ENCODE measurements at places on chromosomes 11 and 22.

DNA sequence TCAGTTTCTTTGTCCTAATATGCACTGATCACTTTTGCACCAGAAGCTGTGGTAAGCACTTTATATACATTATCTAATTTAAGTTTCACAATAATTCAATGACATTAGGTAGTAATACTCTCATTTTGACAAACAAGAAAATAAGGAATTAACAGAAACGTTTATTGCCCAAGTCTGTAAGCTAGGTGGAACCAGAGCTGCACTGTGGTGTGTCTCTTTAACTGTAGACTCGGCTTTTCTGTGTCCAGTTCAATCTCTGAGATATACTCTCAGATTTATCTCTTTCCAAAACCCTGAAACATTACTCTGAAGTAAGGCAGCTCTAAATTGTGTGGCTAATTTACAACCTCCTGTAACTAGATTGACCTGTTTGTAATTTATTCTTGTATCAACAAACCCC lies 101.1 kb downstream of the MUC15 start:
- DNase-seq = no peak

- DNase-seq = no peak
Observed at GRCh38 chr11:8593455-8593854, 573 bp downstream of the STK33 start.

GRCh38 chr11:22339611-22340010 lies 1.4 kb downstream of the SLC17A6 start:
- DNase-seq = no peak

- DNase-seq = no peak
Observed at GRCh38 chr11:129930296-129930695, 34.9 kb upstream of the NFRKB start.

DNA sequence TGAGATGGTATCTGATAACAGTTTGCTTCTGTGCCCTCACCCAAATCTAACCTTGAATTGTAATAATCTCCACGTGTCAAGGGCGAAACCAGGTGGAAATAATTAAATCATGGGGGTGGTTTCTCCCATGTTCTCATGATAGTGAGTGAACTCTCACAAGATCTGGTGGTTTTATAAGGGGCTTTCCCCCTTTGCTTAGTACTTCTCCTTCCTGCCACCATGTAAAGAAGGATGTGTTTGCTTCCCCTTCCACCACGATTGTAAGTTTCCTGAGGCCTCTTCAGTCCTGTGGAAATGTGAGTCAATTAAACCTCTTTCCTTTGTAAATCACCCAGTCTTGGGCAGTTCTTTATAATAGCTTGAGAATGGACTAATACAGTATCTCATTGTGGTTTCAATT lies 8.5 kb upstream of the OVCH2 start:
- DNase-seq = no peak

DNA sequence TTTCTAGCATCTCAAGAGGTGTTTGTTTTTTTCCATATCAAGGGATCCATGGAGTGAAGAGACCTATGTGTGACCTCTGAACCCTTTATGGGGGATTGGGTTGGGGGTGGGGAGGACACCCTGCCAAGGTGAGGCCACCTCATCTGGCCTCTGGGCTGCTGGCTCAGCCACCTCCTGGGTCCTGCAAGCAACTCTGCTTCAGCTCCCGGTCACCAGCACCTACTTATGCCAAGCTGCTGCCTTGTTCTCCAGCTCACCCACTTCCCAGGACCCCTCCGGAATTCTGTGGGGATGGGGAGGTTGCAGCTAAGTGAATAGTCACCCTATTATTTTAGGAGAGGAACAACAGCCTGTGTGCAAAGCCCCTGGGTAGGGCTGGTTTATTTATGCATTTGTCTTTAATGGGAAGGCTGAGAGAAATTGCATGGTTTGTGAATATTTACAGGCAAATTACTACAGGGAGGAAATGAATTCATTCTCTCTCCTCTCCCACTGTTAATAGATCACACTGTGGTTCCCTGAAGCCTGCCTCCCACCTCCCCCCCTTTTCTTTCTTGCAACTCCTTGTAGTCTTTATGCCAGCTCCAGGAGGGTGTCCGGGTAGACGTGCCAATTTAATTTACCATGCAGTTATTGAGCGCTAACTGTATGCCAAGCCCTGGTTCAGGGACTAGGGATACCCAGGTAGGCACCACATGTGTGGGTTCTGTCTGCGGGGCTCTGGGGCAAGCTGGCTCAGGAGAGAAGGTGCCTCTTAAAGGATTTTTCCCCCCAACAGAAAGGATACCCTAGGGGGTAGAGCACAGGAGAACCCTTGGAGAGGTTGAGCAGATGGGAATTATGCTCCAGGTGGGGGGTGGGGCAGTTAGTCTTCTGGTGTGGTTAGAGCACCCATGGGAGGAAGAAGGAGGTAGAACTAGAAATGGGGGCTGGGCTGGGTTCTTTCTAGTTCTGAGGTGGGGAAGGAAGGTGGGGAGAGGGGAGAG lies 50.7 kb downstream of the TSPAN18 start:
- no peak for DNase-seq

GRCh38 chr11:45056529-45056928 lies 89.9 kb upstream of the PRDM11 start:
- no peak for DNase-seq

All from kidney glomerular epithelial cell (primary cell).